ENCODE measurements at places on chromosomes 13 and 19. TPM values are rescaled to one million over a fixed set of nuclear protein-coding genes. Genes with fewer than 3 reads are reported as not detected.

GRCh38 chr13:29384466-29384865 lies 211.0 kb downstream of the SLC7A1 start:
- H3K27me3 ChIP-seq, result no peaks in the 10 kb centered on the region
- H3K4me3 ChIP-seq, result no peak overlapping the region
- H3K27ac ChIP-seq, result no peak overlapping the region
- H3K36me3 ChIP-seq, result no peaks in the 10 kb centered on the region
- DNase-seq, result no peak

DNA sequence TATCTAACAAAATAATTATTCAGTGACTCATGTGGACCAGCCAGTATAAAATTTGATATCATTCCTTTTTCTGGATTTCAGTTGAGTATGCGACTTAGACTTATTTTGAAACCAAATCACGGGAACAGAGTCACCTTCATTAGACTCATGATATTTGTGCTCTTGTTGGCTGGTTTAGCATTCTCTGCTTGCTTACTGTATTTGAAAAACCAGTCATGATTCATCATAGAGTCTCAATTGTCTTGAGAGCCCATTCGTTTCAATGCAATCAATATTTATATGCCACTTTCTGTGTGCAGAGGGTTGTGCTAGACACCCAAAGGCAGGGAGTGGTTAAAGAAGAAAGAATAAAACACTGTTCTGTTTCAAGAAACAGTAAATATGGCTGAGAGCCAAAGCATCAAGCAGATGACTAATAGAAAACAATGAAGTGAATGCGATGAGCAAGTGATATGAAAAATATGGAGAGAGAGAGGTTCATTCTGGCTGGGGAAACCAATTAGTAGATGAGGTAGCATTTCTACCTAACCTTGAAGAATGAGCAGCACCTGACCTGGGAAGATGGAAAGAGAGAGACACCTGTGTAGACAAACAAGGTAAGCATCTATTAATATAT lies 99.6 kb upstream of the MBNL2 start:
- no peak overlapping the region for H3K27ac ChIP-seq
- no peaks in the 10 kb centered on the region for H3K36me3 ChIP-seq
- peaks cover 20% of the 10 kb centered on the region for H3K4me1 ChIP-seq
- DNase-seq, result no peak

DNA sequence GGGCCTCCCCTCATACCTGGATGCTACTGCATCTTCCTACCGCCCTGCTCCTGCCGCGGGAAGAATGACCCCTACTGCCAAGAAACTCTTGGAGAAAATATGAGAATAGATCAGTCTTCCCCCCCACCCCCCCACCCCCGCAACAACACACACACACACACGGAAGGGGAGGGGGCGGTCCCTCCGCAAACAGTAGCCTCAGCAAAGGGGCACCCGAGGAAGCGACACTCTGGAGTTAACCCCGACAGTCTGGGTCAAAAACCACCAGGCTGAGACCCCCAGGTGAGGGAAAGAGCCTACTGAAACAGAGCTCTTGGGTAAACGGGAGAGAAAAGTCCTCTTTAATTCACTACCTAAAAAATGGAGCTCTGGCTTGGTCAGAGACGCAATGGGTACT lies 1.2 kb downstream of the MED26 start:
- H3K36me3 ChIP-seq, result peaks cover 31% of the 10 kb centered on the region
- peaks cover 5% of the 10 kb centered on the region for H3K4me1 ChIP-seq
- no peak overlapping the region for H3K27ac ChIP-seq
- peak overlapping the region; percentile 86 for H3K4me3 ChIP-seq

DNA sequence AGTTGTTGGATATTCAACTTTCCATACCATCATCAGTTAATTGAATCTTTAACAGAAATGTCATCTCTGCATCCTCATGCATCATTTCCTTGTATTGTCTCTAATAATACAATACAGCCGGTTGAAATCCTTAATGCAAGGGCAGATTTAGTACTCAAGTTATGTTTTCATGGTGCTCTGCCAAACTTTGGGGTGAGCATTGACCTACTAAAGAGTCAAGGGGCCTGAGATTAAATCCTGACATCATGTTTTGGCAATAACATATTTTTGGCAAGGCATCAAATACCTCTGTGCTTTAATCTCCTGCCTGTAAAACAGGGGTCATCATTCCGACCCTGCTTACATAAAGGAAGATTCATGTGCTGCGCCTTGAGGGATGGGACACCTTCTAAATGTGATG lies 42.7 kb upstream of the ABCC4 start:
- H3K27me3 ChIP-seq, result no peaks in the 10 kb centered on the region
- H3K27ac ChIP-seq, result no peak overlapping the region
- no peak for DNase-seq
- no peaks in the 10 kb centered on the region for H3K36me3 ChIP-seq
- peaks cover 4% of the 10 kb centered on the region for H3K4me1 ChIP-seq
- no peak overlapping the region for H3K4me3 ChIP-seq

- no peaks in the 10 kb centered on the region for H3K36me3 ChIP-seq
- no peak overlapping the region for H3K27ac ChIP-seq
- DNase-seq, result no peak
- H3K4me3 ChIP-seq, result no peak overlapping the region
- H3K4me1 ChIP-seq, result no peaks in the 10 kb centered on the region
These were observed 261.6 kb downstream of the GPC5 start for GRCh38 chr13:91660076-91660415.

- DNase-seq, result no peak
- no peaks in the 10 kb centered on the region for H3K27me3 ChIP-seq
- no peaks in the 10 kb centered on the region for H3K36me3 ChIP-seq
- no peak overlapping the region for H3K4me3 ChIP-seq
These were observed 5.7 kb upstream of the MRPS31 start for GRCh38 chr13:40776681-40777165.

Gene S1PR5
- total RNA-seq, result 1.4 TPM

DNA sequence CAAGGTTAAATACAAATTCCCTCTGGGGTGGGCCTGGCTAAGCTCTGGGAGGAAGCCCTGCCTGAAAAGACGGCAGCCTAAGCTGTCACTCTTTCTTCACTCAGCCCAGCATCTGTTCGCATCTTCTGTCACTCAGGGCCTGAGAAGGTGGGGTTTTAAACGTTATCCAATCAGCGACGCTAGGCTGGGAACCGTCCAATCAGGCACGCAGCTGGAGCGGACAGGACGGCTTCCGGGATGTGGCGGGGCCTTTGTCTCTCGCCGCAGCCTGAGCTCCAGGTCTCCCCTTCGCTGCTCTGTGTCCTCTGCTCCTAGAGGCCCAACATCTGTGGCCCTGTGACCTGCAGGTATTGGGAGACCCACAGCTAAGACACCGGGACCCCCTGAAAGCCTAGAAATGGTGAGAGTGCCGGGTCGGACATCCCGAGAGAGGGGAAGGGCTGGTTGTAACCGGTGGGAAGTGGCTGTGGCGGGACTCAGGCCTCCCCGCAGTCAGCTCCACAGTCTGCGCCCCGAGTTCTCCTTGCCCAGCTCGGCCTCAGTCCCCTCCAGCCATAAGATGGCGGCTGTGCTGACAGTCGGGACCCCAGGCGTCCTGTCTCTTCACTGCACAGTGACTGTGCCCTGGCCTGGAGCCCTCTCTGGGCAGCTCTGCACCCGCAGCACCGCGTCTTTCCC lies at the start of gene ZNF431:
Gene ZNF431, plus strand, starts transcription at position 254 of the 678 bp plus-strand sequence. Its CDS starts 144 bp downstream, at position 398.
- peak within 1 kb of the TSS; percentile 92 for H3K4me3 ChIP-seq
- H3K27me3 ChIP-seq, result no peaks in the 10 kb centered on the region
- DNase-seq, result peak; percentile 98
- H3K36me3 ChIP-seq, result peaks cover 38% of the 10 kb centered on the region

DNA sequence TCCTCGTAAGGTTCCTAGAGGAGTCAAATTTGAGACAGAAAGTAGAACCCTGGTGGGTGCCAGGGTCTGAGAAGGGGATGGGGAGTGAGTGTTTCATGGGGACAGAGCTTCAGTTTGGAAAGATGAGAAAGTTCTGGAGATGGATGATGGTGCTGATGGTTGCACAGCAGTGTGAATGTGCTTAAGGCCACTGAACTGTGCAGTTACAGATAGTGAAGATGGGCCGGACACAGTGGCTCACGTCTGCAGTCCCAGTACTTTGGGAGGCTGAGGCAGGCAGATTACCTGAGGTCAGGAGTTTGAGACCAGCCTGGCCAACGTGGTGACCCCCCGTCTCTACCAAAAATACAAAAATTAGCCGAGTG lies 917 bp downstream of the SPC24 start:
- no peaks in the 10 kb centered on the region for H3K27me3 ChIP-seq
- no peaks in the 10 kb centered on the region for H3K4me1 ChIP-seq
- peak overlapping the region; percentile 92 for H3K4me3 ChIP-seq
- DNase-seq, result no peak
- no peak overlapping the region for H3K27ac ChIP-seq
- H3K36me3 ChIP-seq, result peaks cover 7% of the 10 kb centered on the region

- DNase-seq, result peak; percentile 74
- H3K27me3 ChIP-seq, result no peaks in the 10 kb centered on the region
- no peak overlapping the region for H3K4me3 ChIP-seq
- no peak overlapping the region for H3K27ac ChIP-seq
- peaks cover 14% of the 10 kb centered on the region for H3K4me1 ChIP-seq
These were observed 44.0 kb upstream of the KPNA3 start for GRCh38 chr13:49836516-49836915.

- no peak overlapping the region for H3K27ac ChIP-seq
- H3K27me3 ChIP-seq, result no peaks in the 10 kb centered on the region
- no peaks in the 10 kb centered on the region for H3K4me1 ChIP-seq
- no peak overlapping the region for H3K4me3 ChIP-seq
These were observed 34.9 kb upstream of the WASF3 start for GRCh38 chr13:26522571-26522970.

DNA sequence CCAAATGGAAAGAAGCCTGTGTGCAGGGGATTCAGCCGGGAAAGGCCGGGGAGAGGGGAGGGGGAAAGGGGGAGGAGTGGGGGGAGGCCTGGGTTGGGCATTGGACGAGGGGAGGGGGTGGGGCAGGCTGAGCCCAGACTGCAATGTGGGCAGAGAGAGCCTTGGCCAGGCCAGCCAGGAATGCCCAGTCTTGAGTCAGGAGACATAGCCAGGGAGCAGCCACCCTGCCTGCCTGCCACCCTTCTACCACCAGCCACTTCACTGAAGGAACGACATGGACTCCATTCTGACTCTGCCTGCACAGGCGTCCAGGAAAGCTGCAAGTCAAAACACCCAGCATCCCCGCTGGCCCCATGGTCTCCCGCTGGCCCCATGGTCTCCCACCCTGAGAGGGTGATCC lies 498 bp downstream of the PROZ start:
- H3K4me3 ChIP-seq, result no peak overlapping the region
- no peaks in the 10 kb centered on the region for H3K36me3 ChIP-seq
- H3K27ac ChIP-seq, result no peak overlapping the region
- H3K4me1 ChIP-seq, result peaks cover 20% of the 10 kb centered on the region
- peak; percentile 53 for DNase-seq

GRCh38 chr13:27140060-27140459 lies 31.6 kb downstream of the USP12 start:
- DNase-seq, result no peak
- H3K27ac ChIP-seq, result no peak overlapping the region
- peaks cover 13% of the 10 kb centered on the region for H3K4me1 ChIP-seq
- no peaks in the 10 kb centered on the region for H3K36me3 ChIP-seq

Gene BEST2
- total RNA-seq, result 1.4 TPM

Gene NLRP9
- not detected for total RNA-seq

- H3K27me3 ChIP-seq, result no peaks in the 10 kb centered on the region
- H3K4me3 ChIP-seq, result no peak overlapping the region
- H3K36me3 ChIP-seq, result no peaks in the 10 kb centered on the region
These were observed 405.9 kb downstream of the IRS2 start for GRCh38 chr13:109380457-109380856.

- no peaks in the 10 kb centered on the region for H3K4me1 ChIP-seq
- H3K36me3 ChIP-seq, result peaks cover 49% of the 10 kb centered on the region
- H3K27ac ChIP-seq, result no peak overlapping the region
- no peak overlapping the region for H3K4me3 ChIP-seq
- no peak for DNase-seq
These were observed 14.4 kb downstream of the SPINT2 start for GRCh38 chr19:38278751-38279150.

Gene C5AR1
- 0.48 TPM for total RNA-seq

GRCh38 chr19:17584132-17584531 lies 28.7 kb downstream of the COLGALT1 start:
- H3K4me1 ChIP-seq, result no peaks in the 10 kb centered on the region
- peaks cover 29% of the 10 kb centered on the region for H3K36me3 ChIP-seq
- no peak for DNase-seq
- H3K27me3 ChIP-seq, result peaks cover 19% of the 10 kb centered on the region
- no peak overlapping the region for H3K4me3 ChIP-seq

GRCh38 chr13:51738226-51738905 lies 65.6 kb downstream of the DHRS12 start:
- no peak for DNase-seq
- H3K27ac ChIP-seq, result peak overlapping the region; percentile 84
- H3K4me1 ChIP-seq, result no peaks in the 10 kb centered on the region

Gene ZNF470
- 6.7 TPM for total RNA-seq

DNA sequence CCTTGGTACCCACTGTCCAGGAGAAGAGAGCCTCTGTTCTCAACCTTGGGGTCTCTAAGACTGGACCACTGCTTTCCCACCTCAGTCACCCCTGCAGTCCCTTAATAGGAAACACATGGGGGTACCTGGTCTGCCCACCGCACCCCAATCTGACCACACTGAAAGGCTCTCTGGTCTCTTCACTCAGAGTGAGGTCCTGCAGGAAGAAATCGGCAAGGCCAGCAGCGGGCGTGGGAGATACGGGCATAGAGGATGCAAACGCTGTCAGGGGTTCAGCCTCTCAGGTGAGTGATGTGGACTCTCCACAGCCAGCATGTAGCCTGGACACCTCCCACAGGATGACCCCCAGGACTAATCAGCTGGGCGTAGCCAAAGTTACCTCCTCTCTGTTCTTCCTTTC lies 3.5 kb downstream of the SIGLEC9 start:
- no peaks in the 10 kb centered on the region for H3K36me3 ChIP-seq
- no peak overlapping the region for H3K27ac ChIP-seq
- DNase-seq, result no peak
- H3K4me3 ChIP-seq, result no peak overlapping the region

- H3K4me3 ChIP-seq, result no peak overlapping the region
- H3K4me1 ChIP-seq, result no peaks in the 10 kb centered on the region
- H3K27me3 ChIP-seq, result no peaks in the 10 kb centered on the region
- H3K36me3 ChIP-seq, result peaks cover 16% of the 10 kb centered on the region
- H3K27ac ChIP-seq, result no peak overlapping the region
These were observed 22.4 kb downstream of the TNFRSF19 start for GRCh38 chr13:23592596-23592995.

Gene OR1M1
- total RNA-seq, result not detected

Gene SLC46A3
- 1.8 TPM for total RNA-seq

Gene DCT
- not detected for total RNA-seq

GRCh38 chr13:32491028-32491427 lies 47.6 kb downstream of the N4BP2L2 start:
- H3K27me3 ChIP-seq, result no peaks in the 10 kb centered on the region
- H3K27ac ChIP-seq, result no peak overlapping the region
- H3K4me3 ChIP-seq, result no peak overlapping the region
- H3K4me1 ChIP-seq, result no peaks in the 10 kb centered on the region
- no peak for DNase-seq

GRCh38 chr19:14019100-14019499 lies 8.8 kb upstream of the RLN3 start:
- DNase-seq, result no peak
- no peaks in the 10 kb centered on the region for H3K27me3 ChIP-seq
- no peak overlapping the region for H3K4me3 ChIP-seq

DNA sequence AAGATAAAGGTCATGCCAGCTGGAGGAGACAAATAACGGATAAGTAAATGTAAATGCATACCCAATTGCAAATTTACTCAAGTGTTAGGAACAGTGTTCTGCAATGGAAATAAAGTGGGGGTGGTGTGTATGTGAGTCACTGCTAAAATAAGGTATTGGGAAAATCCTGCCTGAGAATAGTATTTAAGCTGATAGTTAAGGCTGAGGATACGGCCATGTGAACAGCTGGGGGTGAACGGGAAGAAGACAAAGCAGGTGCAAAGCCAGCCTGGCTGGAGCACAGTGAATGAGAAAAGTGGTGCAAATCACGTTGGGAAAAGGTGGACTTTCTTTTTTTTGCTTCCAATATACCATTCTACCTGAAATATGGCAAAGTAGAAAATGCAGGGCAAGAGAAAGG lies 242.4 kb upstream of the SLC10A2 start:
- no peaks in the 10 kb centered on the region for H3K27me3 ChIP-seq
- H3K36me3 ChIP-seq, result no peaks in the 10 kb centered on the region
